ENCODE measurements at places on chromosomes 13 and 19.

GRCh38 chr19:42450314-42450934, 7.7 kb upstream of the CXCL17 start:
- peak; percentile 69 for DNase-seq

DNA sequence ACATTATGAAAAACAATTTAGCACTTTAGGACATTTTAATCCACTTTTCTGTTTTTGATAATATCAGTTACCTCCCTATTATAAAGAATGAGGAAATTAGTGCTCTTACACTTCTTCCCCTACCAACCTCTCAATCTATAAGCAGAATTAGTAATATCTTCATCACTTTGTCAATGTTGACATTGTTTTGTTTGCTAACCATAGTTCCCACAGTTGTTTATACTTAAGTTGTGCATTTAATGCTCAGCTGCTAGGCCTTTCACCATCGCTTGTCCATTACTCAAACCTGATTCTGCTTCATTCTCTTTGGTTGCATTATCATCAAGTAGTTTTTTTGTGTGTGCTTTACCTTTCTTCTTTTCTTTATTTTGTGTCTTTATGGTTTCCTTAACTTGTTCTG, 132.1 kb downstream of the CDK8 start:
- no peak for DNase-seq

GRCh38 chr13:84294576-84294975, 412.3 kb upstream of the SLITRK1 start:
- no peak for DNase-seq

DNA sequence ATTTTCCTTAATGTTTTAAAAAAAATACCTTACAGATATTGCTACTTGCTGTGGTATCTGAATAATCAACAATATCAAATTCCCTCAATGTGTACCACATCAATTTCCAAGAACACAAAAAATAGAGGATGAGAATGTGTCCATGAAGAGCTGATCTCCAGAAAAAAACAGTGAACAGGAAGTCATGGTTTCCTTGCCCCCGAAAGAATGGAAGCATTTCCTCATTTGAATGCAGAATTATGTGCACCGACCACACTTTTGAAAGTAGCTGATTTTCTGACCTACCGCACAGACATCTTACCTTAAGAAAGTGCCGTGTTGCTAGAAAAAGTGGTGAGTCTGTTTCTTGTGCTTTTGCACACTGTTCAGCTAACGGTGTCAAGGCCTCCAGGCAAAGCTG, 13.4 kb upstream of the EEF1AKMT1 start:
- no peak for DNase-seq

DNA sequence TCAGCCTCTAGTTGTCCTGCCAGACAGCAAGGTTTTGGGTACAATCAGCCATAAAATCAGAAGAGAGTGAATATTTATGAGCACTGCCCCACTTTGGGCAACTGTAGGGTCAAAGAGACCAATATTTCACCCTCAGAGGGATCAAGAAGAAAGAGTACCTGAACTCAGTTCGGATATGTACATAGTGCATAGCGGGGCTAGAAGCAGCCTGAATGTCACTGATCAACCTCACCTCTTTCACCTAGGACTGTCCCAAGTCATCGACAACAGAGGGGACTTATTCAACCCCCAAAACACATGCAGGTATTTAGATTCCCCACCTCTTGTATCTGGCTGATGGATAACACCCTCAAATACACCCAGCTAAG, 446.9 kb downstream of the COG6 start:
- DNase-seq, result peak; percentile 10

DNA sequence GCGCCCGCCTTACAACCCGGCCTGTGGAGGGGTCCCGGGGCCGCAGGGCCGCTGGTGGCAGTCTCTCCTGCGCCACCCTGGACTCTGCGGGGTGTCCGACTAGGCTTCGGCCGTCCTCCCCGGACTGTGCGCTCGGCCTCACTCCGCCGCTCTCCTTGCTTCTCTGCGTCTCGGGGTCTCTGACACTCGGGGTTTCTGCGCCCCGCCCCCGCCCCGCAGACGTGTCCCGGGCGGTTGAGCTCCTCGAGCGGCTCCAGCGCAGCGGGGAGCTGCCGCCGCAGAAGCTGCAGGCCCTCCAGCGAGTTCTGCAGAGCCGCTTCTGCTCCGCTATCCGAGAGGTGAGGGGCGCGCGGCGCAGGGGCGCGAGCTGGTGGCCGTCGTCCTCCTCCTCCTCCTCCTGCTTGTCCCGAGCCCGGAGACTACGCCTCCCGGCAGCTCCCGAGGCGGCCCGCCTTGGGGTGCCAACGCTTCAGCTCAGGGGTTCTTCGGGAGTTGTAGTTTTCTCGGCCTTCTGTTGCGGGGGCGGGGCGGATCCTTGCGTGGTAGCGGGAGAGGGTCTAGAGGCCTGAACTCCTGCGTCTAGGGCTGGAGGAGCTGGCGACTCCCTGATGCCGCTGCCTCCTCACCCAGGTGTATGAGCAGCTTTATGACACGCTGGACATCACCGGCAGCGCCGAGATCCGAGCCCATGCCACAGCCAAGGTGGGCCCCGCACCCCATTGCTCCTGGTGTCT, 627 bp downstream of the LIN7B start:
- peak; percentile 36 for DNase-seq

GRCh38 chr13:18952225-18953016, 229.2 kb downstream of the TUBA3C start:
- no peak for DNase-seq

- no peak for DNase-seq
Observed at GRCh38 chr13:27415116-27415515, 9.3 kb upstream of the GTF3A start.

All from stimulated activated CD4-positive, alpha-beta T cell treated with anti-CD3 and anti-CD28 coated beads, Interleukin-2, amount 100 ng/mL, for 48 hours (primary cell).